Muscle of leg (tissue), 16 donors: ENCODE measurements at places on chromosomes 13 and 19. TPM values are rescaled to one million over a fixed set of nuclear protein-coding genes. Genes with fewer than 3 reads are reported as not detected.

DNA sequence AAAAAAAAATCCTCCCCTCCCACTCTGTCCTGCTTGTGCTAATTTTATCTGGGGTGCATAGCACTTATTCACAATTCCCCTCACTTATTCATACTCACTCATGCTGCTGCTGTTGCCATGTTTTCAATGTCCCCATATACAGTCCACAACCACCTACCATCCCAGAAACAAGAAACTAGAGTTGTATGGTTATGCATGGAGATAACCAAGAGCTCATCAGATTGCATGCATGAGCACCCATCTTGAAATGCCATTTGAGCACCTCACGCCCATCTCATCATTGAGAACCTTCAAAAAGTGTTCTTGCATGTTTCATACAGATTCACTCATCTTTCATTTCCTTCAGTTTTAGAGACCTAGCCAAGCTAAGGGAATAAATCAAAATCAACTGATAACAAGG is 15.1 kb upstream of the N4BP2L2 start:
- no peaks in the 10 kb centered on the region for H3K27me3 ChIP-seq
- no peak overlapping the region for H3K27ac ChIP-seq
- no peak for DNase-seq
- H3K4me3 ChIP-seq: no peak overlapping the region

DNA sequence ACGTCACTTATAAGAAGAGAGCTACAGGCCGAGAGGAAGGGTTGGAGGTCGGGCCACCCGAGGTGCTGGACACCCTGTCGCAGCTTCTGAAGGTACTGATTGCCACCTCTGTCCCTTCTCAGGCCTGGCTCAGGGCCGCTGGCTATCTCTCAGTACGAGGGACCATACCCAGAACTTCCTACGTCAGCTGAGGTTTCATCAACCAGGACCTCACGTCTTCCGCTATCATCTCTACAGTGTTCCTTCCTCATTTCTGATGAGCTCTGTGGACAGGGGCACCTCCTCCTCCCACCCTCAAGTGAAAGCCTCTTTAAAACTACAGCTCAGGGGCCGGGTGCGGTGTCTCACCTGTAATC is 58.2 kb upstream of the USE1 start:
- peaks cover 75% of the 10 kb centered on the region for H3K36me3 ChIP-seq
- no peak overlapping the region for H3K27ac ChIP-seq
- H3K4me3 ChIP-seq: no peak overlapping the region
- DNase-seq: peak; percentile 50
- no peaks in the 10 kb centered on the region for H3K27me3 ChIP-seq
- no peaks in the 10 kb centered on the region for H3K4me1 ChIP-seq

DNA sequence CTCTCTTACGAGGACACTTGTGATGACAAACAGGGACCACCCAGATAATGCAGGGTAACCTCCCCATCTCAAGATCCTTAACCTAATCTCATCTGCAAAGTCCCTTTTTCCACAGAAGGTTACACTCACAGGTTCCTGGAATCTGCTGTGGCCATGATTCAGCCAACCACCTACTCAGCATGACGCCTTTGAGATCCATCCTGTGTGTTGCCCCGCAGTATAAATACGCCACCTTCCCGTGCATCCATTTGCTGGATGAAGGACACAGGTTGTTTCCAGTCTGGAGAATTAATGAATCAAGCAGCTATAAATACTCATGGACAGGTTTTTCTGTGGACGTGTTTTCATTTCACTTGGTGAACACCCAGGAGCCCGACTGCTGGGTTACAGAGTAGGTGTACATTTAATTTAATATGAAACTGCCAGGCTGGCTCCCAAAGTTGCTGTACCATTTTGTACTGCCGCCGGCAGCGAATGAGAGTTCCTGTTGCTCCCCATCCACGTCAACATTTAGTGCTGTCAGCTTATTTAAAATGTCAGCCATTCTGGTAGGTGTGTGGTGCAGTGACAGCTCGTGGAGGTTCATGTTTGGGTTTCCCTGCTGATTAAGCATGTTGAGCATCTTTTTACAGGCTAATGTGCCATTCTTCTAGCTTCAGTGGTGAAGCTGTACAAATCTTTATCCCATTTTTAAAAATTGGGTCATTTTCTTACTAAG is 40.2 kb downstream of the ELL start:
- DNase-seq: no peak
- peaks cover 60% of the 10 kb centered on the region for H3K4me1 ChIP-seq
- no peaks in the 10 kb centered on the region for H3K27me3 ChIP-seq
- H3K27ac ChIP-seq: no peak overlapping the region

GRCh38 chr13:29522044-29522685 is 73.3 kb downstream of the SLC7A1 start:
- no peak overlapping the region for H3K4me3 ChIP-seq
- peaks cover 56% of the 10 kb centered on the region for H3K36me3 ChIP-seq
- H3K4me1 ChIP-seq: peaks cover 10% of the 10 kb centered on the region
- DNase-seq: peak; percentile 67
- H3K27ac ChIP-seq: no peak overlapping the region
- H3K27me3 ChIP-seq: no peaks in the 10 kb centered on the region

The GJB2 gene
- 1.2 TPM for polyA plus RNA-seq

GRCh38 chr19:23401086-23401610 is 5.9 kb upstream of the ZNF91 start:
- DNase-seq: no peak
- no peaks in the 10 kb centered on the region for H3K36me3 ChIP-seq
- no peak overlapping the region for H3K4me3 ChIP-seq

The MAP4K1 gene
- 17.8 TPM for polyA plus RNA-seq
